Urothelium cell line (cell line): ENCODE measurements at places on chromosomes 2 and 18.

DNA sequence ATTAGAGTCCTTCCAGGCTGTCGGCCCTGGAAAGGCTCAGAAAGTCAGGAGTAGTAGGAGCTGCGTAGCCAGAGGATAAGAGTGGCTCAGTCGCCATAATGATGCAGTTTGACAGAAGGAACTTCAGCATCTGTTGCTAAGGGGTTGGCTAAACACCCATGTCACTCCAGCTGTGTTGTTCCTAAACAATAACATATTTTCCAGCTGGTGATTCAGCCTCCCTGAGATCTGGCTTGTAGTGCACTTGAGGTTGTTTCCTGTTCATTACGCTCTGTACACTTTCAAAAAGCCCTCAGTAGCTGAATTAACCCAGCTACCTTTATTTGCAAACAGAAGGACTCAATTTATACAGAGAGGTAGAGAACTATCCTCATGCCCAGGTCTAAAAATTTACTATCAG is 39.7 kb upstream of the EPAS1 start:
- DNase-seq: no peak

DNA sequence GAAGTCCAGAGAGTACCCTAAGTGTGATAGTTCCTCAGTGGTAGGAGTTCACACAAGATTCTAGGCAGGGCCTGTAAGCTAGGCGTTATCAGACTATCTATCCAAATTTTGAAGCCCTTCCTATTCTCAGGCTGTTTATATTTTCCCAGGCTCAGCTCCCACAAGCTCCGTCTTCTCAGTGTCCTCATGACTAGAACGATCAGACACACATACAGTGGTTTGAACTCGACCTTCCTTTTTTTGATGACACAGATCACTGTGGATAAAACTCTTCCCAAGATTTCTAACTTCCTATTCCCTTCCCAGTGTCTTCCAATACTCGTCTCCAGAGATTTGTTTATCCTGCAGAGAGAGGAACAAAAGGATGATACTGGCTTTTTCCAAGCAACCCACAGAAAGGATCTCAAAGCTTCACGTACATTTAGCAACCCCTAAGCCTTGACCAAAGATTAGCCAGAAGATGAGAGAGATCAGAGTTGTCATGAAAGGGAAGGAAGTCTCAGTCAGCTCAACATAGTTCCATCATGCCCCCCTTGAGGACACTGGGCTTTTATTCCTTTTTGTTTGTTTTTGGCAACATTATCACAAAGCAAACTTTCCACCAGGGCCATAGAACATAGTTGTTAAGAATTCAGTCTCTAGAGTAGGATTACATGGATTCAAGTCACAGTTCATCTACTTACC is 42.3 kb upstream of the DOK6 start:
- DNase-seq: no peak

DNA sequence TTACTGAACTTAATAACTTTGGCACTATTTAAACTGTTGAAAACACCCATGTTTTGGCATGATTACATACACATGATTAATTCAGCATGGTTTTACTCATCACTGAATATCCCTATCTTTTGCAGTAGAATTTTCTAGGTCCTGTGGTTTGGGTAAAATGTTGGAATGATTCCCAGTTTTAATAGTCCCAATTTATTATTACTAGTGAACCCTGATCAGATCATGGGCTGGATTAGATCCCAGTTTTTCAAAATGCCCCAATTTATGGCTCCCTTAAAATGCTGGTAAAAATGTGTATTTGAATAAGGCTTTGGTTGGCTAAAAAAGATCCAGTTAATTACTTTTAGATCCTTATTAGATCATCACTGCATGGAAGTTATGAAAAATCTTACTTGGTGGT is 273.6 kb upstream of the NRP2 start:
- DNase-seq: no peak

DNA sequence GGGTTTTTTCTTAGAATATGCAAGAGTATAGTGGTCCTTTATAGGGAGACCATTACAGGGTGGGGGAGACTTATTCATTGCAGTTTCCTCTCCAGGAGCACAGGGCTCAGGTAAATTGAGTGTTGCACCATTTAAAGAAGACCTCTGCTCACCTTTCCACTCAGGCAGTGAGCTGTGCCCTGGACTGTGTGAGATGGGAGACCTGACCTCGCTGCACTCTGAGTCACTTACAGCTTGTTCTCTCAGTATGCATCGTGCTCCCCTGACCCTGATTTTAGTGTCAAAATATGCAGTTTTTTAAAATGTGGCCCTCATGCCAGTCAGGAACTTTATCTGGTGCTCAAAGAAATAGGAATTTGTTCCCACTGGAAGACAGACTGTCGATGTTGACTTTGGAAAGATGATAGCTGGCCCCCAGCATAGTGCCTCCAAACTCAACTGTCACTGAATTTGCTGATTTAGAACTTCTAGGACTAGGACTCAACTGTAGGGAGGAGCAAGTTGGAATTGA is 146.7 kb upstream of the EPAS1 start:
- DNase-seq: no peak

DNA sequence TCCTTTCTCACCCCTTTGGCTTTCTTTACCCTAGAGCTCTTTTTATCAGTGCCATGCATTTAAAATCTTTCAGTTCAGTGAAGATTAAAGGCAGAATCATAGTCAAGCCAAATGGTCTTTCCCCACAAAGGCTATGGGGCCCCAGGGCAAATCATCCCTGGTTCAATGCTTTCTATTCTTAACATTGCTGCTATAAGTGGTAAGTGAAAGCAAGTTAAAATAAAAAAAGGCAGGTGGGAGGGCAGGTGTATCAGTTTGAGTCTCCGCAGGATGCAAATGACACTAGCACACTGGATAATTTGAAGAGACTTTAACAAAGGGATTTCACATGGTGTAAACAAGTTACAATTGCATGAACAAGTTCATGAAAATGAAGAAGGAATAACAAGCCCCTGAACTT is 757.4 kb downstream of the SATB2 start:
- DNase-seq: no peak
